Activated naive CD8-positive, alpha-beta T cell treated with anti-CD3 and anti-CD28 coated beads, Interleukin-2, amount 10 ng/mL, durations not matched to agents 7 days and 5 days (primary cell): ENCODE measurements at places on chromosomes 4 and X. TPM values are rescaled to one million over a fixed set of nuclear protein-coding genes. Genes with fewer than 3 reads are reported as not detected.

The DEFB131A gene
- total RNA-seq = not detected

The GPR34 gene
- total RNA-seq = 1.8 TPM

The RIBC1 gene
- total RNA-seq = 1.2 TPM

The HSD17B10 gene
- 64.3 TPM for total RNA-seq

The ADGRG4 gene
- not detected for total RNA-seq

The MXRA5 gene
- total RNA-seq = not detected

The STPG2 gene
- not detected for total RNA-seq

The PNPLA4 gene
- total RNA-seq = 5.0 TPM

The XIAP gene
- total RNA-seq = 35.5 TPM

The CNKSR2 gene
- total RNA-seq = 9.2 TPM

The MAGEA9 gene
- total RNA-seq = not detected

The RNF150 gene
- total RNA-seq = not detected

The STOX2 gene
- total RNA-seq = not detected

The DCAF4L1 gene
- 0.22 TPM for total RNA-seq

The HAND2 gene
- total RNA-seq = not detected

The USP46 gene
- total RNA-seq = 8.3 TPM

The SPATA4 gene
- total RNA-seq = not detected

The UGT2B15 gene
- not detected for total RNA-seq

The TEX11 gene
- not detected for total RNA-seq

The S100P gene
- total RNA-seq = not detected

The AMTN gene
- not detected for total RNA-seq

The IL13RA1 gene
- total RNA-seq = 0.69 TPM

The GYPA gene
- total RNA-seq = not detected

The PCDH7 gene
- total RNA-seq = not detected

The SSX2 gene
- not detected for total RNA-seq

The DCAF8L2 gene
- total RNA-seq = not detected

The CDS1 gene
- 0.26 TPM for total RNA-seq

The GPM6B gene
- total RNA-seq = not detected

The ZFYVE28 gene
- total RNA-seq = 16.1 TPM

The CFI gene
- total RNA-seq = not detected

The ENPEP gene
- 0.68 TPM for total RNA-seq

The ARHGEF38 gene
- not detected for total RNA-seq

The PDLIM3 gene
- total RNA-seq = not detected

The RHOXF2B gene
- not detected for total RNA-seq

The FAM114A1 gene
- 0.34 TPM for total RNA-seq

The PSAPL1 gene
- total RNA-seq = not detected

The FRG1 gene
- 62.6 TPM for total RNA-seq

The GAGE13 gene
- total RNA-seq = not detected

The GCNA gene
- total RNA-seq = 8.7 TPM

The CTSO gene
- total RNA-seq = 8.3 TPM

The SLC38A5 gene
- total RNA-seq = 58.8 TPM

The RNF212 gene
- total RNA-seq = 8.1 TPM

The SLC9B1 gene
- total RNA-seq = 2.5 TPM

The GLRB gene
- total RNA-seq = not detected

The SCOC gene
- 24.0 TPM for total RNA-seq

The F11 gene
- total RNA-seq = not detected

The F9 gene
- not detected for total RNA-seq

The ATP1B4 gene
- total RNA-seq = not detected

The FAM13A gene
- total RNA-seq = 10.5 TPM

The CXorf66 gene
- total RNA-seq = not detected

The UCP1 gene
- not detected for total RNA-seq

The HGFAC gene
- total RNA-seq = not detected
